ENCODE measurements at places on chromosomes 12 and 14. TPM values are rescaled to one million over a fixed set of nuclear protein-coding genes. Genes with fewer than 3 reads are reported as not detected.

GRCh38 chr12:42741091-42741490 lies 151.5 kb upstream of the PRICKLE1 start:
- no peak overlapping the region for H3K4me3 ChIP-seq
- H3K36me3 ChIP-seq = no peaks in the 10 kb centered on the region
- no peak overlapping the region for H3K27ac ChIP-seq
- no peaks in the 10 kb centered on the region for H3K27me3 ChIP-seq
- DNase-seq = no peak

Gene FAM90A1
- polyA plus RNA-seq = 0.30 TPM

DNA sequence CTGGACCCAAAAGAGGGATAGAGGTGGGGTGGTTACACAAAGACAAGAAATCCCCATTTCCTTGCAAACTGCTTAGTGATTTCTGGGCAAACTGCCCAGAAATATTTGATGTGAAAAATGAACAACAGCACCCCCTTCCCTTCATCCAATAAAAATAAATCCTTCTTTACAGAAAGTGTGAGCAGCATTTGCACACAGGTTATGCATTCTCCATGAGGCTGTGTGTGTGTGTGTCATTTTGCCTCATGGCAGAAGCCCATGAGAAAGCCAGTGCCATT lies 17.2 kb upstream of the NRXN3 start:
- no peak overlapping the region for H3K27ac ChIP-seq
- no peaks in the 10 kb centered on the region for H3K4me1 ChIP-seq
- H3K36me3 ChIP-seq = no peaks in the 10 kb centered on the region
- no peak overlapping the region for H3K4me3 ChIP-seq
- no peaks in the 10 kb centered on the region for H3K27me3 ChIP-seq

Gene GLS2
- polyA plus RNA-seq = 1.6 TPM

DNA sequence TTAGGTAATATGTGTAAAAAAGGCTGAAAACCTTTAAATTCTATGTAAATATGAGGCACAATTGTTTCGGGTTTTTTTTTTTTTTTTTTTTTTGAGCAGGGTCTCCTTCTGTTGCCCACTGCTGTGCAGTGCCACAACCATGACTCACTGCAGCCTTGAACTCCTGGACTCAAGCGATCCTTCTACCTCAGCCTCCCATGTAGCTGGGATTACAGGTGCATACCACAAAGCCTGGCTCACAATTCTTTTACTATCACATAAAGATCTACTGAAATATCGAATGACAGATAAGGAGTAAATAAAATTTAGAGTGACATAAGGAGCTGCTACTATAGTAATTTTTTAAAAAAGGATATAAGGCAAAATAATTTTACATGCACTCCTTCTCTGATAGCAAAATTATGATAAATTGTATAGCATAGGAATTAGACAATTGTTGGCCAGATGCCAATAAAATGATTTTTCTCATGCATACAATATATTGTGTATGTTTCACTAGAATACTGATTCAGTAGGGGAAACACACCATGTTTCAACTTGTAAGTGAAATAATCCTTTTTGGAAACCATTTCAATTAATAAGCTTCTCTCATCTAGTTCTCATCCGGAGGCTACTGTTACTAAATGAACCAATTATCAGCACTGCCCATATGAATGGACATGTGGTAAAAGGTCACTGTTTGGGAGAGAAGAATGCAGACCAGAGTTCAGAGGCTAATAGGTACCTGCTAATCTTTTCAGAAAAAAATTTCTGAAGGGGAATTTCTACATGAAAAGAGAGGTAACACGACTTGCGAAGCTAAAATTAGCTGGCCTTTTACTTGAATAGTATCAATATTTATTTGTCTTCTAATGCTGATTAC lies 108.4 kb downstream of the PPP1R12A start:
- peaks cover 16% of the 10 kb centered on the region for H3K4me1 ChIP-seq
- DNase-seq = no peak
- no peaks in the 10 kb centered on the region for H3K36me3 ChIP-seq
- H3K27ac ChIP-seq = no peak overlapping the region
- no peaks in the 10 kb centered on the region for H3K27me3 ChIP-seq

Gene DEPDC4
- polyA plus RNA-seq = 0.67 TPM

Gene SUSD6
- polyA plus RNA-seq = 22.8 TPM

DNA sequence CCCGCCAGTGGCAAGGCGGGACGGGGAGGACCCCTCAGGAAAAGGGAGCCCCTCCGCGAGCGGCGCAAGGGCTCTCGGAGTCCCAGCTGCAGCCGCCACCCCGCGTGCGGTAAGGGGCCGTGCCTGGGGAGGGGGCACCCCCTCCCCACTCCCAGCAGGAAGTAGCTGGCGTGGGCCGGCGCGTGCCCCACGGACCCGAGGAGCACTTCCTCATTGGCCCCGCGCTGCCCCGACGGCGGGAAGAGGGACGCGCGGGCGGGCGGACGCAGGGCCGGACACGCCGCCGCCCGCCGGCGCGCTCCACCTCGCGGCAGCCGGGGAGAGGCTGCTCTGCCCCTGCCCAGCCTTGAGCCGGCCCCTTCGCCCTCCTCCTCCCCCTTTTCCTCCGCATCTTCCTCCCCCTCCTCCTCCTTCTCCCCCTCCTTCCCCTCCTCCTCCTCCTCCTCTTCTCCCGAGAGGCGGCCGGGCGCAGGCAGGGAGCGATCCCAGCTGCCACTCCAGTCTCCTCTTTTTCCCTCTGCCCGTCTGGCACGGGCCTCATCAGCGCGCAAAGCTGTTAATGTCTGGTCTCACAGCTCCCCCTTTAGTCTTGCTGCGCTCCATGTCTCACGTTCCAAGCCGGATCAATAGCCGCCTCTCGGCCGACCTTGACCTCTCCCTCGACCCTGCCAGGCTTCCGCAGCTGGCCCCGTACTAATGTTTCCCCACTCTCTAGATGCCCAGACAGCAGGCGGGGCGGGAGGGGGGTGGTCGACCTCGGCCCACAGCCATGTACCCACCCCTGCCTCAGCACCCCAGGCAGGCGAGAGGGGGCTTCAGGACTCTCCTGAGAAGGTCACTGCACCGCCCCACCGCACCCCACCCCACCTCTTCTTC lies 2.6 kb upstream of the BCL11B start:
- peaks cover 47% of the 10 kb centered on the region for H3K27me3 ChIP-seq
- H3K27ac ChIP-seq = no peak overlapping the region
- no peaks in the 10 kb centered on the region for H3K36me3 ChIP-seq
- H3K4me1 ChIP-seq = peaks cover 6% of the 10 kb centered on the region
- H3K4me3 ChIP-seq = peak overlapping the region; percentile 29

Gene SLC8A3
- polyA plus RNA-seq = 0.56 TPM

DNA sequence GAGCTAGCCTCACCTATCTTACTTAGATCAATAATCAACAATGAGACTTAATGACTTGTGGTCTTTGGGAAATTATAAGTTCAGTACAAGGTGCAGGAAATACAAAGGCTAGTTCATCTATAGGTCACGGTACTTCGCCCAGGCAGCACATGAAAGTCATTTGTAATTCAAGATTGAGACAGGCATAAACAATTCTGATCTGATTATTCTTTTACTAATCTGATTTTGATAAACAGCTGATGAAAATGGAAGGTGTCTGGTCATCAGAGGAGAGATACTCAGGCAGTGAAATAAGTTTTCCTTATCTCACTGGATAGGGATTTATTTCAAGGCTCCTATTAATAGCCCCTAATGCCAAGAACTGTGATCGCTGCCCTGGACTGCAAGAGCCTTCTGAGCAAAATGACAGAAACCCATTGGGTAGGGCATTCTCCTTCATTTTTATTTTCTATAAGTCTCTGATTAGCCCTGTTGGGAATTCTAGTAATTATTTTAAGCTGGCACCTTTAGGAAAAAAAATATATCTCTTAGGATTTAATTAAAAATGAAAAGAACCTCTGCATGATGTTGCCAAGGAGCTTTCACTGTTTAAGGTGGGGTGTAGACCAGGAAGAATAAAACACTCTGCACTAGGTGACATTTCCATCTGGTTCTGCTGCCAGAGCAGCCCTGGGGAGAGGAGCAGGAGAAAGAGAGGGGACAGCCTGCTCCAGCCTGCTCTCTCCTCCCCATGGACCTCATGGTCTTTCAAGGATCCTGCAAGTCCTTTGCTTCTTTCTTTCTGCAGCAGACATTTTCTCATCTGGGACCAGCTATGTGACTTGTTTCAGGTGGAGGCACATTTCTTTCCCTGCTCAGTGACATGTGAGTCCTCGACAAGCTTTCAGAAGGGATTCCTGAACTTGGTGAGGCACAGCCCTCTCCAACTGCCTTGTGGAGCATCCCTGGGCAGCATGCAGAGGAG lies 44.8 kb downstream of the SSPN start:
- DNase-seq = no peak
- H3K27me3 ChIP-seq = no peaks in the 10 kb centered on the region
- H3K27ac ChIP-seq = no peak overlapping the region
- H3K4me1 ChIP-seq = peaks cover 4% of the 10 kb centered on the region
- H3K4me3 ChIP-seq = no peak overlapping the region
- H3K36me3 ChIP-seq = no peaks in the 10 kb centered on the region

- DNase-seq = no peak
- no peak overlapping the region for H3K27ac ChIP-seq
- H3K4me3 ChIP-seq = no peak overlapping the region
- H3K4me1 ChIP-seq = no peaks in the 10 kb centered on the region
- H3K36me3 ChIP-seq = no peaks in the 10 kb centered on the region
Measured at GRCh38 chr14:54457609-54457996, 16.4 kb upstream of the CNIH1 start.

- H3K27ac ChIP-seq = peak overlapping the region; percentile 99
- no peaks in the 10 kb centered on the region for H3K27me3 ChIP-seq
Measured at GRCh38 chr12:124564971-124565491, 2.4 kb downstream of the NCOR2 start.

Gene LHX5
- not detected for polyA plus RNA-seq

Gene PEBP1
- polyA plus RNA-seq = 2,719 TPM

DNA sequence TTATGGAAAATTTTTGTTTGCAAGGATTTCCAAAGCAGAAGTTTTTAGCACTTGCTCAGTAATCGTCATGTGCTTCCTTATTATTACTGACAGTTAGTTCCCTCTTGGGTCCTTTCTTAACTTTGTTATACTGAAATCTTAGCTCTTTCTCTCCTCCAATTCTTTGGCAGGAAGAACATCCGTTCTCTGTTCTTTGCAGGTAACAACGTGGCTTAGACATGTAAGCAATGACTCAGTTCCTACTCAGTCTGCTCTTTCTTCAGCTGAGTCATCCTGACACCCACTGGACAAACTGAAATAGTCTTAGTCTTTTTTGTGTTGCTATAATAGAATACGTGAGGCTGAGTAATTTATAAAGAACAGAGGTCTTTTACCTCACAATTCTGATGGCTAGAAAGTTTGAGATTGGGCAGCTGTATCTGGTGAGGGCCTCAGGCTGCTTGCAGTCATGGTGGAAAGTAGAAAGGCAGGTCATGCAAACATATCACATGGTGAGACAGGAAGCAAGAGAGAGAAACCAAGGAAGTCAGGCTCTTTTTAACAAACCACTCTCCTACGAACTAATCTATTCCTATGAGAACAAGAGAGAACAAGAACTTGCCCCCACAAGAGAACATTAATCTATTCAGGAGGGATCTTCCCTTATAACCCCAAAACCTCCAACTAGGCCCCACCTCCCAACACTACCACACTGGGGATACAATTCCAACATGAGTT lies 49.2 kb downstream of the TESPA1 start:
- no peak overlapping the region for H3K27ac ChIP-seq
- no peaks in the 10 kb centered on the region for H3K27me3 ChIP-seq
- DNase-seq = no peak
- no peaks in the 10 kb centered on the region for H3K4me1 ChIP-seq
- H3K4me3 ChIP-seq = no peak overlapping the region
- no peaks in the 10 kb centered on the region for H3K36me3 ChIP-seq

Gene AVPR1A
- polyA plus RNA-seq = 6.5 TPM

Gene KRT77
- not detected for polyA plus RNA-seq

- H3K27ac ChIP-seq = no peak overlapping the region
- no peak overlapping the region for H3K4me3 ChIP-seq
- no peak for DNase-seq
- H3K36me3 ChIP-seq = no peaks in the 10 kb centered on the region
- H3K4me1 ChIP-seq = no peaks in the 10 kb centered on the region
- no peaks in the 10 kb centered on the region for H3K27me3 ChIP-seq
Measured at GRCh38 chr12:42706321-42706720, 116.8 kb upstream of the PRICKLE1 start.

DNA sequence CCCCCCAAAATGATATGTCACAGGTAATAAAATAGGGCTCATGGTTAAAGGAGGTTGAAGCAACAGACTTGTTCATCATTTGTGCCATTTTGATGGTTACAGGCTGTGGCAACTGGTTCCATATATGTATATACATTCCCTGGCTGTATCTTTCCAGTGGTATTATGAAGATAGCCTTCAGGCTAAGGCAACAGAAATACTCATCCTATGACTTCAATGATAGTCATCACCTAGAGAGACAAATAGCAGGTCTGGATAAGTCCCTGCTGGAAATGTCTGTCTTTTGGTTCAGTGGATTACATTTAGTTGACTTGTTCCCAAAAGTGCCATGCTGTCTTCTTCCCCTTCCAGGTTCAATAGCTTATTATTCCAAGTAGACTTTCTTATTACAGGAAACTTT lies 997.4 kb downstream of the FLRT2 start:
- H3K27ac ChIP-seq = no peak overlapping the region
- H3K36me3 ChIP-seq = no peaks in the 10 kb centered on the region
- H3K4me1 ChIP-seq = no peaks in the 10 kb centered on the region

Gene SLC6A12
- polyA plus RNA-seq = 0.57 TPM
